Left colon (tissue), 2 donors: ENCODE measurements at places on chromosomes 7 and 10. TPM values are rescaled to one million over a fixed set of nuclear protein-coding genes. Genes with fewer than 3 reads are reported as not detected.

- DNase-seq = no peak
Observed at GRCh38 chr10:72106154-72106849, 18.0 kb upstream of the SPOCK2 start.

- DNase-seq = no peak
Observed at GRCh38 chr10:99815621-99816020, 33.2 kb downstream of the ABCC2 start.

DNA sequence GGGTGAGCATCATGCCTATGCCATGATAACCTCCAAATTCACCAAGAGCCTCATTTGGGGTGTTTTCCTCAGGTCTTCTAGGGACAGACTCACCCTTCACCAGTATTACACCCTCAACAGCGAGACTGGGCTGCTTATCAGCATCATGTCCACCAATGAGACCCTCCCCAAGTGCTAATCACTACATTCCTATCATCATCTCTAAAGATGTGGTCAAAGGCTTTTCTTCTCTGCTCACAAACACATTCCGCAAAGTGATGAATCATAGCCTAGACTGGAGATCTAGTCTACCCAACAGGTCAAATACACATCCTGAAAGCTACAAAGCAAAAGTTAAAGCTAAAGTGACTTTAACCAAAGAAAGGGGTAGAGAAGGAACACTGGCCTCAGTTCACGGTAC lies 75.3 kb upstream of the C7orf33 start:
- DNase-seq = no peak

Gene GPR15LG
- total RNA-seq = 402 TPM

Gene ARHGAP22
- 1.9 TPM for total RNA-seq

Gene CNNM1
- 0.24 TPM for total RNA-seq

Gene ZNF800
- 31.7 TPM for total RNA-seq
